ENCODE measurements at places on chromosomes 7 and 10. TPM values are rescaled to one million over a fixed set of nuclear protein-coding genes. Genes with fewer than 3 reads are reported as not detected.

Gene ADAM12
- total RNA-seq = 3.3 TPM

Gene DPY19L1
- total RNA-seq = 32.4 TPM

Gene PLXDC2
- total RNA-seq = 42.1 TPM

Gene RAMP3
- total RNA-seq = 82.6 TPM

Gene ZNF37A
- total RNA-seq = 18.8 TPM

Gene OGA
- total RNA-seq = 146 TPM

Gene MYPN
- total RNA-seq = 0.06 TPM

GRCh38 chr10:95291365-95292039, 699 bp upstream of the PDLIM1 start:
- no peak for DNase-seq
- H3K27me3 ChIP-seq = no peaks in the 10 kb centered on the region
- no peaks in the 10 kb centered on the region for H3K4me1 ChIP-seq
- no peak overlapping the region for H3K4me3 ChIP-seq
- no peaks in the 10 kb centered on the region for H3K36me3 ChIP-seq
- no peak overlapping the region for H3K27ac ChIP-seq

- H3K36me3 ChIP-seq = no peaks in the 10 kb centered on the region
- peak; percentile 60 for DNase-seq
- H3K4me1 ChIP-seq = no peaks in the 10 kb centered on the region
- peaks cover 82% of the 10 kb centered on the region for H3K27me3 ChIP-seq
Observed at GRCh38 chr7:27242555-27243339, at the start of gene EVX1. Gene EVX1, plus strand, starts transcription at chr7:27242802. Its CDS starts 229 bp downstream, at chr7:27243031.

DNA sequence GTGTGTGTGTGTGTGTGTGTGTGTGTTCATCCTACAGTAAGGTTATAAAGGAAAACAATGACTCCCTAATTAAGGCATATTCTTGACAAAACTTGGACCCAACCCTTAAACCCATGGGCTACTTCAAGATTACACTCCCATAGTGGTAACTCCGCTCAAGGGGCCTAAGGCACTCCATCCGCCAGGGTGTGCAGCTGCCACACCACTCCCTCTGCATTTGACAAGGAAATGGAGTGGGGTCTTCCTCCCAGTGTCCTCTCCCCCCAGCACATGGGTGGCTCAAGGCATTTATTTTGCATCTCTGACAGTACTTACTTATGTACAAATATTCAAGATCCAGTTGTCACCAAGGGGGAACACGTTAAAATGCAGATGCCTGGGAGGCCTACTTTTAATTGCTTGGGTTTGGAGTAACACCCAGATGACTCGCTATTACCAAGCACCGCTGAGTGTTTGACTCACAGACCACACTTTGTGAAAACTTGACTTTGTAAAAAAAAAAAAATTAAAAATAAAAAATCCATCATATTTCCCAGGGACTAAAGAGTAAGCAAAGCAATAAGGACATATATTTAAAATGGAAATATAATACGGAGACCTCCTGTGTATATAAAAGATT, 53.0 kb upstream of the AGR3 start:
- H3K4me1 ChIP-seq = no peaks in the 10 kb centered on the region
- H3K4me3 ChIP-seq = no peak overlapping the region
- H3K36me3 ChIP-seq = no peaks in the 10 kb centered on the region
- no peaks in the 10 kb centered on the region for H3K27me3 ChIP-seq
- no peak for DNase-seq

- no peak for DNase-seq
- peaks cover 9% of the 10 kb centered on the region for H3K36me3 ChIP-seq
- peaks cover 8% of the 10 kb centered on the region for H3K4me1 ChIP-seq
- no peak overlapping the region for H3K4me3 ChIP-seq
- no peaks in the 10 kb centered on the region for H3K27me3 ChIP-seq
Observed at GRCh38 chr7:140679186-140679585, 6.4 kb downstream of the ADCK2 start.

- no peak overlapping the region for H3K27ac ChIP-seq
- H3K4me1 ChIP-seq = no peaks in the 10 kb centered on the region
- no peak overlapping the region for H3K4me3 ChIP-seq
- DNase-seq = no peak
Observed at GRCh38 chr10:69807122-69807521, 5.4 kb downstream of the COL13A1 start.

DNA sequence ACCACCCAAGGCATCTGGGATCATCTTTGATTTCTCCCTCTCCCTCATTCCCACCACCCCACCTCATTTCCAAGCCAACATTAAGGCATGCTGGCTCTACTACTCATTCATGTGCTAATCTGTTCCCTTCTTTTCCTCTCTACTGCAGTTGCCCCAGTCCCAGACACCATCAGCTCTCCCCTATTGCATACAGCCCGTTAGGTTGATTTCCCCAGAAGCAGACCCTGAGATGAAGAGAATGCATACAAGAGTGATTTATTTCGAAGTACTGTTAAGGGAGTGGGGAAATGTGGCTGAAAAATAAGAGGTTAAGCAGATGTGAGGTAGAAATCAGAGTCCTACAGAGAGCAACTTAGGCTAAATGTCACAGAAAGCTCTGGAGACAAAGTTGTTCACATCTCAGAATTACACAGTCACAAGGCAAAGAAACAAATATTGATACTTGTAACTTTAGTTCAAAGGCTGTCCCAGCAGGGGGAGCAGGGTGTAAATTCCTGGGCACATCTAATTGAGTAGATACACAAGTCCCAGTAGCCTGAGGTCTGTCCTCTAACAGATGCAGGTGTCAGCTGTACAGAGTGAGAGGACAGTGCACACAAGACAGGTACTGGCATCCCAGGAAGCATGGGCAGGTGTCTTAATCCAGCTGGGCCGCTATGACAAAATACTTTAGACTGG, 20.9 kb downstream of the AKR1D1 start:
- no peaks in the 10 kb centered on the region for H3K4me1 ChIP-seq
- no peaks in the 10 kb centered on the region for H3K27me3 ChIP-seq
- H3K36me3 ChIP-seq = no peaks in the 10 kb centered on the region
- DNase-seq = no peak

DNA sequence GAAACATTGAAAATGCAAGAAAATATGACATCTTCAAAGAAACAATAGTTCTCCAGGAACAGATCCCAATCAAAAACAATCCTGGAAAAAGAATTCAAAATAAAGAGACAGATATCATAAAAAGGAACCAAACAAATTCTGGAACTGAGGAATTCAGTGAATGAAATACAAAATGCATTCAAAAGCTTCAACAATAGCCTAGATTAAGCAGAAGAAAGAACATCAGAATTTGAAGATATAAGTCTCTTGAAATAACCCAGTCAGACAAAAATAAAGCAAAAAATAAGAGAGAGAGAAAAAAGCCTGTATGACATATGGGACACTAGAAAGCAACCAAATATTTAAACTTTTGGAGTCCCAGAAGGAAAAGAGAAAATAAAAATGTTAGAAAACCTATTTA, 60.3 kb downstream of the MINPP1 start:
- no peak overlapping the region for H3K4me3 ChIP-seq
- H3K36me3 ChIP-seq = no peaks in the 10 kb centered on the region
- H3K27me3 ChIP-seq = no peaks in the 10 kb centered on the region
- no peak for DNase-seq

DNA sequence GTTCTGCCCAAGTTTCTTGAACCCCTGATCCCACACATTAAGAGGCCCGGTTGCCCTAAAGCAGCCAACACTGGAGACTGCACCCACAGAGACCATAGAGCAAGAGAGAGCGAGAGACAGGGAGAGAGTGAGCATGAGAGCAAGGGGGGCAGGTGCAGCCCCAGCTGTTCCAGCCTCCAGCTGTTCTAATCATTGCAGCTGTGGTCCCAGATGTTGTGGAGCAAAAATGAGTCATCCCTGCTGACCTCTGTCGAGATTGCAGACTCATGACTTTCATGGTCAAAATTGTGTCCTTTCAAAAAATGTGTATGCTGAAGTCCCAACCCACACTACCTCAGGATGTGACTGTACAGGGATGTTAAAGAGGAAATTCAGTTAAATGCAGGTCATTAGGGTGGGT, 143.9 kb upstream of the FRMD4A start:
- H3K36me3 ChIP-seq = no peaks in the 10 kb centered on the region
- no peaks in the 10 kb centered on the region for H3K27me3 ChIP-seq
- no peaks in the 10 kb centered on the region for H3K4me1 ChIP-seq
- DNase-seq = no peak
- no peak overlapping the region for H3K27ac ChIP-seq

- H3K4me3 ChIP-seq = no peak overlapping the region
- no peaks in the 10 kb centered on the region for H3K27me3 ChIP-seq
- H3K27ac ChIP-seq = no peak overlapping the region
- H3K36me3 ChIP-seq = no peaks in the 10 kb centered on the region
- no peak for DNase-seq
- no peaks in the 10 kb centered on the region for H3K4me1 ChIP-seq
Observed at GRCh38 chr10:49207113-49207512, 18.9 kb upstream of the TMEM273 start.

- peaks cover 13% of the 10 kb centered on the region for H3K4me1 ChIP-seq
- H3K27me3 ChIP-seq = no peaks in the 10 kb centered on the region
- no peak overlapping the region for H3K27ac ChIP-seq
- H3K4me3 ChIP-seq = no peak overlapping the region
- peak; percentile 80 for DNase-seq
Observed at GRCh38 chr7:134452419-134452838, 6.5 kb downstream of the AKR1B1 start.

- no peak overlapping the region for H3K27ac ChIP-seq
- H3K4me1 ChIP-seq = no peaks in the 10 kb centered on the region
- H3K36me3 ChIP-seq = no peaks in the 10 kb centered on the region
- DNase-seq = no peak
- H3K27me3 ChIP-seq = no peaks in the 10 kb centered on the region
Observed at GRCh38 chr10:89916468-89917215, 215.3 kb downstream of the KIF20B start.

DNA sequence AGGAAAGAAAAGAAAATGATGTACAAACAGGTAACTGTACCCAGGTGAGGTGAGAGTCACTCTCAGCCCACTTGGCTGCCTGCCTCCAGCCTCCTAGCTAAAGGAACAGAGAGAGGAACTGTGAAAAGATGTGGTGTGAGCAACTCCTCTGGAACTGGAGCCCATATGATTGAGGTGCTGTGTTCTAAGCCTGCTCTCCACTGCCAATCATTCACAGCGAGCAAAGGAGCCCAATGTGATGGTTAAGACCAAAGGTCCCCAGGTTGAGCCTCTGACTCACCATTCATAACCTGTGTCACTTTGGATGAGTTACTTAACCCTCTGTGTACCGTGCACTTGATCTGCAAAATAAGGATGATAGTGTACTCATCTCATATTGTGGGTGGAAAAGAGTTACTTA, 868.1 kb upstream of the AUTS2 start:
- no peak overlapping the region for H3K4me3 ChIP-seq
- no peak for DNase-seq
- no peak overlapping the region for H3K27ac ChIP-seq
- H3K27me3 ChIP-seq = no peaks in the 10 kb centered on the region

DNA sequence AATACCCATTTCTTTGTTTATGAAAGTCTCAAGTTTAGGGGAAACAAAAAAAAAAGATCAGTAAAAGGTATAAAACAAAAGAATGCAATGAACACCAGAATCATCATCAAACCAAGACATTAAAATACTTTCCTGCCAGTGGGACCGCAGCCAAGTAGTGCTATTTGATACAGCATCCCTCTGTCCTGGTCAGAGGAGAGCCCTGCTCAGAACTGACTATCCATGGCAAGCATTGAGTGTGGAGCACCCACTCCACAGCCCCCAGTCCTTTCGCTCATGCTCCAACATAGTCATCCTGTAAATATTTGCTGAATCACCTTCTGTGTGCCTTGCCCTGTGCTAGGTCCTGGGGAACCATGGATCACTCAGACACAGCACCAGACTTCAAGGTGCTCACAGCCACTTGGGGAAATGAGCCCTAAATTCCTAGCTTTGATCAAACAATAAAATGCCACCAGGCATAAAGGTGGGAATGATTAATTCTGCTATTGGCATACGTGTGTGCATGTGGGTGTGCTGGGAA, 213.6 kb upstream of the TBX20 start:
- no peak overlapping the region for H3K27ac ChIP-seq
- H3K4me3 ChIP-seq = no peak overlapping the region
- no peak for DNase-seq
- no peaks in the 10 kb centered on the region for H3K36me3 ChIP-seq

GRCh38 chr7:98281757-98282606, 496 bp downstream of the BRI3 start:
- H3K4me3 ChIP-seq = peak overlapping the region; percentile 94
- no peaks in the 10 kb centered on the region for H3K36me3 ChIP-seq
- peak; percentile 82 for DNase-seq
- peaks cover 40% of the 10 kb centered on the region for H3K4me1 ChIP-seq
- no peaks in the 10 kb centered on the region for H3K27me3 ChIP-seq

DNA sequence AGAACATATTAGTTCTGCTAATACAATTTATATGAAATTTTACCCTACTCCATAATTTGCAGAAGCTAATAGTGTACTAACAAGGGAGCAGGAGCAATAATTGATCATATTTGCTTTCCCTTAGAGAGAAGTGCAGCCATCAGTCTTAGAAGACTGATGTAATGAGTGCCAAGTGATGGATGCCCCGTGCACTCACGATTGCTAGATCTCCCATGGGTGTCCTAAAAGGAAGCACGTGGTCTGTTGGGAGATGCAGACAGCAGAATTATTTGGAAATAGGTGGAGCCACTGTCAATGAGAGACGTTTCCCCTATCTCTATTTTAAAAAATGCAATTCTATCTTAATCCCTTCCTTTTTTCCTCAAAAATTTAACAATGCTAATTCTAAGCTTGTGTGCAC, 772.2 kb upstream of the C7orf33 start:
- no peaks in the 10 kb centered on the region for H3K36me3 ChIP-seq
- H3K4me1 ChIP-seq = no peaks in the 10 kb centered on the region
- H3K4me3 ChIP-seq = no peak overlapping the region

DNA sequence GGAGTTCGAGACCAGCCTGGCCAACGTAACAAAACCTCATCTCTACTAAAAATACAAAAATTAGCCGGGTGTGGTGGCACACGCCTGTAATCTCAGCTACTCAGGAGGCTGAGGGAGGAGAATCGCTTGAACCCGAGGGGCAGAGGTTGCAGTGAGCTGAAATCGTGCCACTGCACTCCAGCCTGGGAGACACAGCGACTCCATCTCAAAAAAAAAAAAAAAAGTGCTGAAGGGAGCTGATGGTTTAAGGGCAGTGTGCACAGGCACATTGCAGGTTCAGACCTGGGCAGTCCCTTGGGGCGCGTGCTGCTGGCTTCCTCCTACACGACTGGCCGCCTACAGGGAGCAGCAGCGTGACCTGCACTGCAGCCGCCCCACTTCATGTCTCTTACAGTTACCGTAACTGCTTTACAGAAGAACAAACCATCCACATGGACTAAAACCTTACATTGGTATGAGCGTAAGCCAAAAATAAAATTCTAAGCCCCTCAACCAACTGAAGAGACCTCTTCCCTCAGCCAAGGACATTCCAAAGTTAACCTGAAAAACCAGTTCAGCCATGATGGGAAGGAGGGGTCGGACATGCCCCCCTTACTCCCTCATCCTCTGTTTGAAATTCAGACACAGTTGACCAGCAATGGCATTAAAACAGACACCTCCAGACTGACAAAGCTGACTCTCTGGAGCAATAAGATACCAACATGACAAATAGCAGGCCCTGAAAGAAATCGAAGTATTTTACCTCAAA, 262.2 kb downstream of the ZMYND11 start:
- no peaks in the 10 kb centered on the region for H3K4me1 ChIP-seq
- no peaks in the 10 kb centered on the region for H3K27me3 ChIP-seq
- H3K27ac ChIP-seq = no peak overlapping the region
- no peak overlapping the region for H3K4me3 ChIP-seq
- H3K36me3 ChIP-seq = peaks cover 2% of the 10 kb centered on the region

- H3K4me3 ChIP-seq = no peak overlapping the region
- H3K27me3 ChIP-seq = no peaks in the 10 kb centered on the region
- no peak overlapping the region for H3K27ac ChIP-seq
- no peaks in the 10 kb centered on the region for H3K4me1 ChIP-seq
Observed at GRCh38 chr7:102421706-102422240, 11.6 kb upstream of the ORAI2 start.

Measured in kidney (tissue), 22 donors.